ENCODE measurements at places on chromosomes 6 and 20.
A peak's percentile ranks its signal among the peaks of the same experiment; 100 is the strongest.

- DNase-seq, result peak; percentile 11
Measured at GRCh38 chr6:70884074-70884983, 72.5 kb downstream of the B3GAT2 start.

- DNase-seq, result no peak
Measured at GRCh38 chr20:4836473-4836872, 114.8 kb downstream of the PRND start.

DNA sequence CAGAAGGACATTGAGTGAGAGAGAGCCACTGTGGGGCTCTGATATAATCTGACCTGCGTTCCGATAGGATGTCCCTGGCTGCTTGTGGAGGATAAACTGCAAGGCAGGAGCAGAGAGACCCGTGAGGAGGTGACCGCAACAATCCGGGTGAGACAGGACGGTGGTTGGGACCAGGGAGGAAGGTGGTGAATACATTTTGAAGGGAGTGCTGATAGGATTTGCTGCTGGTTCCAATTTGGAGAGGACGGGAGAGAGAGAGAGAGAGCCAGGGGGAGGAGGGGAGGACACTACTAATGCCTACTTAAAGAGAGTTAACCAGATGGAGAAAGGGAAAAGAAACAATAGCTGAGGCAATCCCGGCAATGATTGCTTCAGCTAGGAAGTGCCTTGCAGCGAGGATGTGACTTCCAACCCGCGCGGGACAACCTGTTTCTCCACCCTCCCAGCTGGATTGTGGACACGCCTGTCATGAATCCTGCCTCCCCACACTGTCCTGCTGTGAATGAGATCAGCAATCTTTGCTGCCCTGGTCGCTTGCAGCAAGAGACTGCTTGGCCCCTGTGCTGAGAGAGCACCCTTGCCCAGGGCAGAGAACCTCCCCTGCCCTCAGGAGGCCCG, 199.0 kb upstream of the KCNG1 start:
- no peak for DNase-seq

- no peak for DNase-seq
Measured at GRCh38 chr20:55544638-55545037, 460.7 kb downstream of the CBLN4 start.

DNA sequence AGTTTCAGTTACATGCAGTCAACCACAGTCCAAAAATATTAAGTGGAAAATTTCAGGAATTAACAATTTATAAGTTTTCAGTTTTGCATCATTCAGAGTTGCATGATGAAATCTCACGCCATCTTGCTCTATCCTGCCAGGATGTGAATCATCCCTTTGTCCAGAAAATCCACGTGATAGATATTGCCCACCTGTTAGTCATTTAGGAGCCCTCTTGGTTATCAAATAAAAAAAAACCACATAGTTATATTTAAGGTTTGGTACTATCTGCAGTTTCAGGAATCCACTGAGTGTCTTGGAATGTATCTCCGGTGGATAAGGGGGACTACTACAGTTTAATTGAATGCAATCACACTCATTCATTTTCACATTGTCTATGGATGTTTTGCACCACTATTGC, 1249.0 kb upstream of the CITED2 start:
- DNase-seq, result no peak

DNA sequence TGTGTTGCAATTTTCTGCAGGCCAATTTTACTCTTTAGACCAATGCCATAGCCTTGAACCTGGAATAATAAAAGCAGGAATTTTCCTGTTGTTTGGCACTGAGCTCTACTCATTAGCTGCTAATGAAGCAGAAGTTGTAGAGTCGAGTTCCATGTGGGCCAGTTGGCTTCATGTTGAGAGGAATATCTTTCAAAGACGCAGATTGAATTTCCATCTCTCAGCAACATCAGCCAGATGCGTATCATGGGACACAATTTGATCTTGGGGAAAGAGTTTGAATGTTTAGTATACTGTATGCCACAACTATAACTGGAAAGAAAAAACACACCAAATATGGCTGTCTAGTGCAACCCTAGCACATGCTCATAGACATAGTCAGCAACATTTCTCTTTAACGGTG, 259.6 kb downstream of the BCKDHB start:
- no peak for DNase-seq

- DNase-seq, result no peak
Measured at GRCh38 chr20:48632825-48633619, 194.8 kb downstream of the PREX1 start.

GRCh38 chr20:63484651-63485403, 12.4 kb upstream of the KCNQ2 start:
- no peak for DNase-seq

- DNase-seq, result no peak
Measured at GRCh38 chr6:90385759-90386313, 89.2 kb upstream of the BACH2 start.

- DNase-seq, result no peak
Measured at GRCh38 chr20:44199877-44200276, 10.7 kb downstream of the OSER1 start.

GRCh38 chr20:59751075-59751711, 146.9 kb downstream of the PHACTR3 start:
- DNase-seq, result peak; percentile 58

DNA sequence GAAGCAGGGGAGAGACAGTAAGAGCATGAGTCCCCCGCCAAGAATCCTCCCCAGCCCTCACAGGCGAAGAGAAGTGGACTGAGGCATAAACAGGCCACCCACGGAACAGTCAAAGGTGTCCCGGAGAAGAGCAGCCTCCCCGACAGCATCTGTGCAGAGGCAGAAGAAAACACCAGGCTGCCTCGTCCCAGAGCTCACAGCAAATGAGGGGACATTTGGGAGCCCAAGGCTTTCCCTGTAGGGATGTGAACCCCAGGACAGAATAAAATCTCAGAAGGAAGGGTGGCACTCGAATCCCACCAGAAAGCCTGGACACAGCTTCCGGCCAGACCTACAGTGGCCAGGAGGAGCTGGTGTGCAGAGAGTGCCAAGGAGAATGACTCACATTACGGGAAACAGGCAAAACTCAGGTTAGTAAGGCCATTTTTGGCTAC, 90.4 kb downstream of the DLL1 start:
- no peak for DNase-seq
